Urinary bladder (tissue), 4 donors: ENCODE measurements at places on chromosomes 5 and 9.

DNA sequence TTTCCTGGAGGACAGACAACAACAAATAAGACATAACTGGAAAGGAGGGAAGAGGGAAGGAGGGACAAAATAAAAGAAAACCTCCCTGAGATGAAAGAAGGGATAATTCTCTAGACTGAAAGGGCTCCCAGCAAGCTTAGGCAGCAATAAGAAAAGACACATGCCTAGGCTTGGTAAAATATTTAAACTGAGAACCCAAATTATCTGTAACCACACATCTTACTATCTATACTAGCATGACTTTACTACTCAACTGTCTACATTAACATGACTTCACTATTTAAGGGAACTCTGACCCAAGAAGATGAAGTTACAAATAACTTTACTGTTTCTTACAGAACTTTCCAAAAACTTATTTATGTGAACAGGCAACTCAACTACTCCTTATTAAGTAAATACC is 95.9 kb downstream of the EPB41L4A start:
- DNase-seq: no peak

DNA sequence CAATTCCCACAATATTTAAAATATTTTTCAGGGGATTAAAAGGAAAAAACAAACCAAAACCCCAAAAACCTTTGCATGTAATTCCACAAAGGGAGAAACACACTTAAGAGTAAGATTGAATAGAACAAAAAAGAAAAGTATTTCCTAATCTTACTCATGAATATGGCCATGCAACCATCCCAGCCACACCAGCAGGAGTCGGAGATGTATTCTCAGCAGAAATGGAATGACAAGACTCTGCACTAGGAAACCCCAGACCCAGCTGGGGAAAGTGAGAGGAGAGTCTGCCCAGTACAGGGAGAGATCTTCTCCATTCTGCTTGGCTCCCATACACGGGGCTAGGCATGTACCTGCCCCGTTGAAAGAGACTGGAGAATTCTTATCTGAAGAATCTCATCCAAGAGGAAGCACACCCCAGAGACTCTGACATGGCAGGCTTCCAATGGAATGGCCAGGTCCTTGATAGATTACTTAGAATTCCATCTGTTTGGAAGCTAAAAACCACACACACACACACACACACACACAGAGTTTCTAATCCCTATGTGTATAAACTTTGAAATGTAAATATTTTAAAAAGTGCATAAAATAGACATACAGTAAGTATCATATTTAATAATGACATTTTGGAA is 118.8 kb downstream of the GADD45G start:
- DNase-seq: no peak

- no peak for DNase-seq
Observed at GRCh38 chr5:130514984-130515690, 610.9 kb downstream of the CHSY3 start.

DNA sequence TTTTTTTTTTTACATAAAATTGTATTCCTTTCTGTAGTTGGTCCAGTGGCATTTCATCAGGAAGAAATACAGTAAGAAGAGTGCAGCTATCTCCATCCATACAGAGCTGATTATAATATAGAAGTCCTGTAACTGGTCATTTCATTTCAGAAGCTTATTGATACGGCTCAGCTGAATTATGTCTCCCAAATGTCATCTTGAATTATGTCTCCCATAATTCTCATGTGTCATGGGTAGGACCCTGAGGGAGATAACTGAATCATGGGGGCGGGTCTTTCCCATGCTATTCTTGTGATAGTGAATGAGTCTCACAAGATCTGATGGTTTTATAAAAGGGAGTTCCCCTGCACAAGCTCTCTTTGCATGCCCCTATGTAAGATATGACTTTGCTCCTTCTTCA is 492.9 kb downstream of the CHSY3 start:
- no peak for DNase-seq

GRCh38 chr5:170070556-170071412 is 34.9 kb upstream of the FOXI1 start:
- DNase-seq: no peak

- DNase-seq: no peak
Observed at GRCh38 chr5:53167836-53168235, 58.3 kb upstream of the MOCS2 start.

GRCh38 chr5:176659512-176659839 is 12.2 kb downstream of the TSPAN17 start:
- DNase-seq: no peak
